ENCODE measurements at places on chromosomes 6 and 20.

DNA sequence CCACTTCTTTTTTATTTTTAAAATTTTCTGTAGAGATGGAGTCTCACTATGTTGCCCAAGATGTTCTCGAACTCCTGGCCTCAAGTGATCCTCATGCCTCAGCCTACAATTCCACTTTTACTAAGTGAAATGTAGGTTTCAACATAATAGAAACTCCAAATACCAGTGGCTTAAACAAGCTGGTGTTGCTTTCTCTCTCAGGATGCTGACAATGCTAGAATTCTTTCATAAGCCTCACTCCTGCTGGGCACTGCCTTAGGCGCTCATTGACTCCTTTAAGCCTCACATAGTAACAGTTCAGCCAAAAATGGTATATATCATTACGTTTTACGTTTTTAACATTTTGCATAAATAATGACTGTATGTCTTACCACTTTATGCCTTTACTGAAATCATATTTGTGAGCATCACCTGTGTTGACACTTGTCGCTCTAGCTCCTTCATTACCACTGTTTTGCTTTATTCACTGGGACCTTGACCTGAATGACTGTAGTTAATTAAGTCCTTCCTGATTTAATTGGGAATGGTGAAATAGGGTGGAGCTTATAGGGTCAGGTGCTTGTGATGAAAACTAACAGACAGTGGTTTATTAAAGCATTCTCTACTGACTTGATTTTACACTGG lies 3.9 kb upstream of the CST9 start:
- DNase-seq, result no peak

DNA sequence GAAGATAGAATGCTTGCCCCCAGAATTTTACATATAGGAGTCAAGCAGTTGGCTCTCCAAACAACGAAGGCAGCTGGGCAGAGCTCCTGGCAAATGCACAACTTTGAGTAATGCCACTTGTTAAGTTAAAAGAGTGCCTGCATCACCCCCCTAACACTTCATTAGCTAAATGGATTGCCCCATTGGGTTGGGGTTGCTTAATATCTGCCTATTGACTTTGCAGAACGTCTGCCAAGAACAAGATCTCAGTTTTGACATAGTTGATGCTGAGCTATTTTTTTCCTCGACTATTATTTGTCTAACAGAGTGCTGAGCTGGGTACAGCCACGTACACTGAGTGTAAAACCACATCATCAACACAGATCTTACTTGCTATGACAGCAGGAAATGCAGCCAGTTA lies 12.1 kb downstream of the ANKRD60 start:
- DNase-seq, result no peak

GRCh38 chr6:44272999-44273566 lies 2.8 kb downstream of the TMEM151B start:
- DNase-seq, result no peak

DNA sequence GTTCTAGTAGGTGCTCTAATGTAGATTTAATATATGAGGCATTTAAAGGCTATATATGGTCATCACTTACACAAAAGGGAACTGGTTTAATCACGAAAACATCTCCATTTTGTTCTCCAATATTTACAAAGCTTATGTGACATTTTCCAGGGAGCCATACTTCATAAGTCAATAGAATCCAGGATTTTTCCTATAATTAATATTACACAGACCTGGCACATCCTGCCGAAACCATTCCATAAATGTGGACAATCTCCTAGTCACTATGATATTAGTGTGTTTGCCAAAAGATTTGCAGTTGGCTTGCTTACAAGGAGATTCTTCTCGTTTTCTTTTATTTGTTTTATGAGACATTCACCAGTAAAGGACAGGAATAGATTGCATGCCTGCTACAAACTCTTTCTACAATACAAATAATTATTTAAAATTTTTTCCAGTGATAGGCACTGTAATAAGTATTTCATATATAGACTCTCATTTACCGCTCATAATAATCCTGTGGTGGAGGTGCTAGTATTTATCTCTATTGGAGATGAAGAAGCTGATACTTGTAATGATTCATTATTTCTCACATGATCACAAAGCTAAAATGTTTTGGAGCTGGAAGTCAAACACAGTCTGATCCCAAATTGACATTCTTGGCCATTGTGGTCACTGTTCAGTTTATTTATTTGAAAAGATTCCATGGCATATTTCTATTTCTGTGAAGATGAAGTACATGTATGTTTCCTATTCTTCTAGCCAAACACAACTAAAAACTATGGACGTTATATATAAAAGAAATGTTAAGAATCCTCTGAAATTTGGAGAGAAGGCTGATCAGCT lies 597.0 kb downstream of the HTR1B start:
- no peak for DNase-seq

DNA sequence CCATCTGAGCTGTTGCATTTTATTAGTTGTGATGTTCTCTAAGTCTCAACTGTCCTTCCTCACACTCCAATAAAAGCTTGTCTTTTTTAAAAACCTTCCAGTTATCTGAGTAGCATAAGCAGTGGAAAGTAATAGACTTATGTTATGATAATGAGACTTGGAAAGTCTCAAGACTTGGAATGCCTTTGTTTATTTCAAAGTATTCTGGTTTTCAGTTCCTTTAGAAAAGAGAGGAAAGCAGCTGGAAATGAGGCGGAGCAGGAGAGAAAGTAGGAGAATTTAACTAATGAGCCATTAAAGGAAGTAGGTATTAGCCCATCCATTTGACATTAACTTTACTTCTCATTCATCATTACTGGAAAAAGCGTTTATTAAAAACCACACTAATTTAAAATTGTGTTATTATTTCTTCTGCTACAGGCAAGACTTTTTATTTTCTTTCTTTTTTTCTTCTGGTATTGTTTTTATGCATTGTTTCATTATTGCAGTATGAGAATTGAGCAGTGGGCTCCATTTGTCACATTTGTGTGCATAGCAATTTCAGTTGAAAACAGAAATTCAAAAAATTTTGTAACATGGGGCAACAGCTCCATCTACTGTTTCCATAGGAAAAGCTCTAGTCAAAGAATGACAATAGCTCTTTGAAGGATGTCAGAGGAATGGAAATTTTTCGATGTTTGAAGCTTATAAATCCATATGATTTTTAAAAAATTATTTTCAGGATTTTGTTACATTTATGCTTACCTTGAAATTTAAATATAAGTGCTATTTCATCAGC lies 194.8 kb downstream of the COL9A1 start:
- DNase-seq, result no peak

DNA sequence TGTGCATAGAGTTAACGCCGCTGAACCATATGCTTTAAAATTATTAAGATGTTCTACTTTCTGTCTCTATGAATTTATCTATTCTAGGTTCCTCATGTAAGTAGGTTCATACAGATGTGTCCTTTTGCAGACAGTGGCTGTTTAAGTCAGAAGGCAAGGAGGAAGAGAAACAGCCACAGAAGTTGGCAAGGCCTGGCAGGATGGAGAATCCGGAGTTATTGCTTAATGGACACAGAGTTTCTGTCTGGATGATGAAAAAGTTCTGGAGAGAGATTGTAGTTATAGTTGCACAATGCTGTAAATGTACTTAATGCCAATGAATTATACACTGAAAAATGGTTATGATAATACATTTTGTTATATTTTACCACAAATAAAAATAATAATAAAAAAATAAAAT lies 283.6 kb upstream of the CNR1 start:
- no peak for DNase-seq
